Head of caudate nucleus (tissue), 42 donors: ENCODE measurements at places on chromosomes 4 and X.
A peak's percentile ranks its signal among the peaks of the same experiment; 100 is the strongest.

DNA sequence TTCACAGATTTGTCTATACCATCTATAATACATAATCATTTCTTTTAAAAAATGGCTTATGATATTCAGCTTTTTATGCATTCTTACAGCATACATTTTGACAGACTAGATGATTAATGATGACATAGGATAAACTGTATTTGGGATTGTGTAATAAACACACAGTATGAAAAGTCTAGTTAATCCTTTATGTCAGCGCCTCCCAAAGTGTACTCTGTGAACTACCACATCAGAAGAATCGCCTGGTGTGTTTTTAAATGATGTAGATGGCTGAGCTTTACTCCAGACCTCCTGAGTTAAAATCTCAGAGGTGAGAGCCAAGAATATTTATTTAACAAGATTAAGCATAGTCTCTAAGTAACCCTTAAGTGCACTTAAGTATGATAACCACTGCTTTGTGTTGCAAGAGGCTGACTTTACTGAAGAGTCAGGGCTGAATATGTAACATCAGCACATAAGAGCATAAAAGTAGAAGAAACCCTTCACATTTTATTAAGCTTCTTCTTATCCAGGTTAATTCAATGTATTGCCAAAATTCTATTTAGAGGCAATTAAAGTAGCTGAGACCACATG is 104.2 kb downstream of the ANK2 start:
- no peak for DNase-seq

DNA sequence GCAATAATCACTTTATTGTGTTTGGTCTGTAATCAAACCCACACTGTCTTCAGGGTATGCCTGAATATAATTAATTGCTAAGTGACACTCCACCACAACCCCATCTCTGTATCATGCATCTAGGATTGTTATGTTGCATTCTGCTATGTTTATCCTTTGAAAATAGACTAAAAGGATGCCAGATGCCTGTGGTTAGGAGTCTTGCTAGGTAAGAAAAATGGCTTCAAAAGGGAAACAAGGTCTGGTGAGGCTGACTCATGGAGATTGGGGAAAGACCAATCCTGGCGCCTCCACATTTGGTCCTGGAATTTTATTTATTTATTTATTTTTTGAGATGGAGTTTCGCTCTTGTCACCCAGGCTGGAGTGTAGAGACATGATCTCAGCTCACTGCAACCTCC is 360.5 kb upstream of the SLC7A11 start:
- DNase-seq, result no peak

- DNase-seq, result no peak
Observed at GRCh38 chrX:9476810-9477575, 12.1 kb downstream of the TBL1X start.

DNA sequence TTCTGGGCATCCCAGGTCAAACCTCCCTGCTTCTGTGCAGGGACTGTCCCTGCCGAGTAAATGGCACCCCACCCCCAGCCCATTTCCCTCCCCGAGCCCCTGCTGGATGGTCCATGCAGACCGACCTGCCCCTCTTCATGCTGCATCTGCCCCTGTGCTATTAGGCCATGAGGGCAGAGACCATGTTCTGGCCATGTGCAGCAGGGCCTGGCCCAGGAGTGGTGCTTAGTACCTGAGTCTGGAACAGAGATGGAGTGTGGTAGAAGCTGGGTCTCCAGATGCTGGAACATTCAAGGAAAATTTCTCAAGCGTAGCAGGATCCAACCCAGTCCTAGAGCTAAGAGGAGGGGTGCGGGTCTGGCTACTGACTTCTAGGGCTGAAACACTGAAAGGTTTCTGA is 15.3 kb upstream of the UBA1 start:
- DNase-seq, result no peak

- DNase-seq, result peak; percentile 18
Observed at GRCh38 chr4:15653864-15654592, 1.1 kb downstream of the FBXL5 start.

GRCh38 chr4:177005674-177006230 is 213.0 kb upstream of the VEGFC start:
- no peak for DNase-seq

DNA sequence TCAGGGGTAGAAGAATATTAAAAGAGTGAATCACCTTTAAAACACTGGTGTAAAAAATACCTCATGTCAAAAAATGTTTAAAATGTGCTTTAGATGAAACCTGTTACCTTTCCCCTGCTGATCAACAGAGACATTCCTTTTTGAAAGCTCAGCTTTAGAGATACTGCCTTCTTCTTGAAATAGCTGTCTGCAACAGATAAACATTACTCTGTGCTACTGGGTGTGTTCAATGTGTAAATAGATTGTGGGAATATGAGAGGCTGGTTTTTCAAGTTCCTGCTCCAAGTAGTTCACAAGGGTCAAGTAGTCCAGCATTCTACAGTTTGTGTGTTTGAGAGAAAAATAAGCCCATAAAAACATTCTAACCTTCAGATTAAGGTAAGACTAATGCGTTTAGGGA is at the start of gene SYTL5:
TSS of gene SYTL5 (plus strand) at position 263 of the 400 bp plus-strand sequence. CDS start 27,337 bp downstream, outside the sequence.
- no peak for DNase-seq

DNA sequence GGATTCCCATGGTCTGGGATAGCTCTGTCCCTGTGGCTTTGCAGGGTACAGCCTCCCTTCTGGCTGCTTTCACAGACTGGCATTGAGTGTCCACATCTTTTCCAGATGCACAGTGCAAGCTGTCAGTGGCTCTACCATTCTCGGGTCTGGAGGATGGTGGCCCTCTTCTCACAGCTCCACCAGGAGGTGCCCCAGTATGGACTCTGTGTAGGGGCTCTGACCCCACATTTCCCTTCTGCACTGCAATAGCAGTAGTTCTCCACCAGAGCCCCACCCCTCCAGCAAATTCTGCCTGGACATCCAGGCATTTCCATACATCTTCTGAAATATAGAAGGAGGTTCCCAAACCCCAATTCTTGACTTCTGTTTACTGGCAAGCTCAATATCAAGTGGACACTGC is 50.2 kb upstream of the GRID2 start:
- no peak for DNase-seq
